ENCODE measurements at places on chromosomes 4 and X. TPM values are rescaled to one million over a fixed set of nuclear protein-coding genes. Genes with fewer than 3 reads are reported as not detected.

SATL1 gene
- total RNA-seq, result not detected

NMU gene
- 0.75 TPM for total RNA-seq

DUSP9 gene
- total RNA-seq, result 1.5 TPM

MTTP gene
- not detected for total RNA-seq

CHST7 gene
- 40.9 TPM for total RNA-seq

AKAP14 gene
- total RNA-seq, result not detected

SASH3 gene
- not detected for total RNA-seq

SOWAHB gene
- 0.02 TPM for total RNA-seq

TCEAL9 gene
- 97.0 TPM for total RNA-seq

SHOX gene
- total RNA-seq, result 0.02 TPM

ARMCX6 gene
- 50.0 TPM for total RNA-seq

NAP1L2 gene
- total RNA-seq, result 0.94 TPM

USP26 gene
- total RNA-seq, result not detected

VBP1 gene
- total RNA-seq, result 61.2 TPM

ADAMTS3 gene
- not detected for total RNA-seq

CTAG2 gene
- total RNA-seq, result not detected

SMIM31 gene
- total RNA-seq, result 0.05 TPM

UGT2B28 gene
- total RNA-seq, result not detected

GLUD2 gene
- total RNA-seq, result 2.2 TPM

GPR119 gene
- total RNA-seq, result not detected

KLHL8 gene
- 4.1 TPM for total RNA-seq

FAM90A26 gene
- total RNA-seq, result 0.02 TPM

CD40LG gene
- total RNA-seq, result not detected

CCSER1 gene
- total RNA-seq, result not detected

PLK4 gene
- total RNA-seq, result 13.2 TPM

FDCSP gene
- total RNA-seq, result not detected

DMRTC1 gene
- total RNA-seq, result not detected

SGCB gene
- 17.5 TPM for total RNA-seq

SLC16A2 gene
- total RNA-seq, result 17.4 TPM

HTR2C gene
- not detected for total RNA-seq

LRP2BP gene
- 0.08 TPM for total RNA-seq

MAGEB10 gene
- total RNA-seq, result not detected

AMTN gene
- 0.15 TPM for total RNA-seq

F9 gene
- not detected for total RNA-seq

CACNA1F gene
- not detected for total RNA-seq

XAGE2 gene
- not detected for total RNA-seq
